Activated T-helper 2 cell treated with anti-CD3 and anti-CD28 coated beads, Interferon-gamma antibody, Interleukin-2, Interleukin-4, amounts not matched to agents 10 μg/mL and 5 μg/mL and 100 μg/mL, durations not matched to agents 14 hours and 24 hours and 36 hours (primary cell): ENCODE measurements at places on chromosomes 16 and 17. TPM values are rescaled to one million over a fixed set of nuclear protein-coding genes. Genes with fewer than 3 reads are reported as not detected.

The SEPTIN12 gene
- not detected in 2 replicates for total RNA-seq

DNA sequence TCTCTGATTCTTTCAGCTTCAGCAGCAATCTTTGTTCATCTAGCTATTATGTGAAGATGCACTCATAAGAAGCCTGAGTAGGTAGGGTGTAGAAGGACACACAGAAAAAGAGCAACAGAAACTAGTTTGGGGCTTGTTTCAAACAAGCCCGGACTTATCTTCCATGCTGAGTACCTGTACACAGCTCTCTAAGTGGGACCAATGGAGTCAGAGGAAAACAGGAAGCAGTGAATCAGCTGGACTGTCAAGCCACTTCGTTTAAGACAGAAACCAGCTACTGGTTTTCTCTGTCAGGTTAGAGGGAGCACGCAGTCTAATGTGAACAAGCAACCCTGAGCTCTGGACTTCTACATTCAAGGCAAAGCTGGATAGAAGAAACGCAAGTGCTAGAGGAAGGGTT lies 16.0 kb downstream of the MAP2K6 start:
- H3K4me3 ChIP-seq: no peak overlapping the region
- no peaks in the 10 kb centered on the region for H3K27me3 ChIP-seq
- H3K4me1 ChIP-seq: peaks cover 20% of the 10 kb centered on the region
- peak overlapping the region; percentile 21 for H3K27ac ChIP-seq

The TNFRSF13B gene
- total RNA-seq: 0.14 TPM in 1 of 2 replicates, not detected in the other

GRCh38 chr17:18937981-18938691 lies 13.8 kb upstream of the SLC5A10 start:
- no peak overlapping the region for H3K27ac ChIP-seq
- H3K4me3 ChIP-seq: no peak overlapping the region
- peaks cover 8% of the 10 kb centered on the region for H3K36me3 ChIP-seq
- DNase-seq: no peak
- H3K27me3 ChIP-seq: peaks cover 19% of the 10 kb centered on the region
- peaks cover 10% of the 10 kb centered on the region for H3K4me1 ChIP-seq

- peaks cover 9% of the 10 kb centered on the region for H3K4me1 ChIP-seq
- peaks cover 45% of the 10 kb centered on the region for H3K27me3 ChIP-seq
- no peak overlapping the region for H3K4me3 ChIP-seq
- H3K36me3 ChIP-seq: no peaks in the 10 kb centered on the region
- H3K27ac ChIP-seq: no peak overlapping the region
These were observed 70.0 kb downstream of the RBBP6 start for GRCh38 chr16:24609417-24609739.

DNA sequence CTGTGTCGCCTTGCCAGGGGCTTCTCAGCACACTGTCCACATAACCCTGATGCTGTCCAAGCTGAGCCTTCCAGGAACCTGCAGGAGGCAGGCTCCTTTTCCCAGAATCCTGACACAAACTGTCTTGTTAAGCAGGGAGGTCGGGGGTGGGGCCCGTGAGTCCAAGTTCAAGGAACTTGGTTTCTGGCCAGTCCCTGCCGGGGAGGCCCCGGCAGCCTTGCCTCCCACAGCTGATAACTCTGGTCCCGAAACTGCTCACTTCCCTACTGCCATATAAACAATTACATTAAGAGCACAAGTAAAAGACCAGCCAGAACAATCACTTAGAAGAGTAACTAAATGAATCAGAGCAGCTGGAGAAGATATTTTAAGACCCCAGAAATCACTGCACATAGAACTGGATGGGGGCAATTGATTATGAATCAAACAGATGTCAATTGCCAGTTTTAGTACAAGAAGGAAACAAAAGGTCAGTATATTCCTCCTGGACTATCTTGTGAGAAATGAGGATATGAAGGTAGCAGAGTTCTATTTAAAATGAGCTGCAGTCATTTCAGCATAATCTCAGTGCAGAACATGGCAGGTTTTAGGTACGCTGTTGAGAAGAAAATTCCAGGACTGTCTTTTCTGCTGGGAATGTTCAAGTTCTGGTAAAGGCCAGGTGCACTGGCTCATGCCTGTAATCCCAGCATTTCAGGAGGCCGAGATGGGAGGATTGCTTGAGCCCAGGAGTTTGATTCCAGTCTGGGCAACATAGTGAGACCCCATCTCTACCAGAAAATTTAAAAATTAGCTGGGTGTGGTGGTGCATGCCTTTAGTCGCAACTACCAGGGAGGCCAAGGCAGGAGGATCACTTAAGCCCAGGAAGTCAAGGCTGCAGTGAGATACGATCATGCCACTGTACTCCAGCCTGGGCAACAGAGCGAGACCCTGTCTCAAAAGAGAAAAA lies 169.8 kb downstream of the PITPNC1 start:
- peaks cover 3% of the 10 kb centered on the region for H3K4me1 ChIP-seq
- no peaks in the 10 kb centered on the region for H3K36me3 ChIP-seq
- no peak for DNase-seq
- H3K27me3 ChIP-seq: no peaks in the 10 kb centered on the region

DNA sequence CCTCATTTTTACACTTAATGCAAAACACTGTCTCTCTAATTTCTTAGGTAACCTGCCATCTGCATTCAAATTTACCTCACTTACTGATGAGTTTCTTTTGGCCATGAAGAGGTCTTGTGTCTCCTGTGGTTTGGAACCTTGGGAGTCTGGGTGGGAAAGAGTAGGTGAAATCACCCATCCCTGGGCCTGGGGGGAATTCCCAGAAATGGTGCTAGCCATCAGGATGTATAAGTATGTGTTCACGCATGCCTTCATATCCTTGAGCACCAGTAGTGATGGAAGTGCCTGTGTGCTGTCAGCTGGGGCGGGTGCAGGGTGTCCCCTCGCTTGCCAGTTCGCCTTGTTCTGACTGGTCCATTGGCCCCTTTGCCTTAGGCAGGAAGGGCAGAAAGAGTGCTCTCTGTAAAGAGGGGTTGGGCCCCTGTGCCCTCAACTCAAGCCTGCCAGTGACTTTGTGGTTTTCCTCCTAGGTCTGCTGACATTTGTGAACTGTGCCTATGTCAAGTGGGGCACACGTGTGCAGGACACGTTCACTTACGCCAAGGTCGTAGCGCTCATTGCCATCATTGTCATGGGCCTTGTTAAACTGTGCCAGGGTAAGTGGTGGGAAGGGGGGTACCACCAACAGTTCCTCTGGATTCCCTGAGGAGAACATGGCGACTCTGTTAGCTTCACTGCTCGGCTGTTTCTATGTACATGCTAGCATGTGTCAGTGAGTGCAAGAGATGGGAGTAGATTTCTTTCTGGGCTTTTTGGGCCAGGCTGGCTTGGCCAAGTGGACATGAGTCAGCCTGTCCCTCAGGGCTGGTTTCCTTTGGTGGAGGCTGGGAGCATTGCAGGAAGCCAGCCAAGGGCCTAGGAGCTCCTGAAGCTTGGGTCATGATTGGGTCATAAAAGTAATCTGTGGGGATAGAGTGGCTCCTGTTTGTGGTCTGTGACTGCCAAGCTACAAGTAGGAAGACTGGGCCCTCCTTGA lies 23.2 kb downstream of the SLC7A6OS start:
- peaks cover 82% of the 10 kb centered on the region for H3K36me3 ChIP-seq
- peak overlapping the region; percentile 1 for H3K4me3 ChIP-seq
- peak overlapping the region; percentile 94 for H3K27ac ChIP-seq
- peaks cover 85% of the 10 kb centered on the region for H3K4me1 ChIP-seq
- DNase-seq: no peak
- no peaks in the 10 kb centered on the region for H3K27me3 ChIP-seq

The ACSM2A gene
- 3.8 and 4.6 TPM in 2 replicates for total RNA-seq
